ENCODE measurements at places on chromosomes 2 and 18.

- DNase-seq: no peak
Measured at GRCh38 chr2:196742685-196743084, 56.8 kb downstream of the GTF3C3 start.

DNA sequence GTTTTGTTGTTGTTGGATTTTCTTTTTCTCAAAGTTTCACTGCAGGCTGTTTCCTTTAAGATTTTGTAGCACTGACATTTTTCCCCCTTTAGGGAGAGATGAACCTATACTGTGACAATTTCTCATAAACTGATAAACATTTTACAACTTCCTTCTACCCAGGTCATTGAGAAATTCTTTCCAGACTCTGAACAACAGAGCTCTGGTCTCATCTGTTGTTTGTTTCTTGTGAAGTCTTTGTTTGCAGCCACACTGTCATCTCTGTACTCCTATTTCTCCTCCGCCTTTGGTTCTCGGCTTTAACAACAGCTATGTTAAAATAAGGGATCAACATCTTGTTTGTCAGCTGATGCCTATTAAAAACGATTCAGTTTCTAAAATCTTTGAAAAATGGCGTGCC lies 167.6 kb downstream of the VWC2L start:
- DNase-seq: no peak

GRCh38 chr18:45938488-45938935 lies 28.6 kb downstream of the EPG5 start:
- DNase-seq: no peak

DNA sequence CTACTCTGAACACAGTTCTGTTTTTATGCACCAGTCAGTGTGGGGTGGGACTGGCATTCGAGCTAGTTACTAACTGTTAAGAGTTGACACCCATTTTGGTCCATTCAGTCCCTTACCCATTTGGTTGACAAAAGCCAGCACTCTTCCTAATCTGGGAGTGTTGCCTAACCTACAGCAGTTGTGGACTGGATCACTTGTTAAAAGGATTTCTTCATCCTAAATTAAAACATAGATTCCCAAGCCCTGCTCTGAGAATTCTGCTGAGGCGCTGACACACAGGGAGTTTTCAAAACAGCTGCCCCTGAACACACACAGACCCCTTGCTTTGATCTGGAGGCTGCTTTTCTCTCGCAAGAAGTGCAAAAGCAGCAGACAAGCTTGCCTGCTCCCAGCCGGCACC lies 6.4 kb downstream of the TIMM21 start:
- DNase-seq: no peak

DNA sequence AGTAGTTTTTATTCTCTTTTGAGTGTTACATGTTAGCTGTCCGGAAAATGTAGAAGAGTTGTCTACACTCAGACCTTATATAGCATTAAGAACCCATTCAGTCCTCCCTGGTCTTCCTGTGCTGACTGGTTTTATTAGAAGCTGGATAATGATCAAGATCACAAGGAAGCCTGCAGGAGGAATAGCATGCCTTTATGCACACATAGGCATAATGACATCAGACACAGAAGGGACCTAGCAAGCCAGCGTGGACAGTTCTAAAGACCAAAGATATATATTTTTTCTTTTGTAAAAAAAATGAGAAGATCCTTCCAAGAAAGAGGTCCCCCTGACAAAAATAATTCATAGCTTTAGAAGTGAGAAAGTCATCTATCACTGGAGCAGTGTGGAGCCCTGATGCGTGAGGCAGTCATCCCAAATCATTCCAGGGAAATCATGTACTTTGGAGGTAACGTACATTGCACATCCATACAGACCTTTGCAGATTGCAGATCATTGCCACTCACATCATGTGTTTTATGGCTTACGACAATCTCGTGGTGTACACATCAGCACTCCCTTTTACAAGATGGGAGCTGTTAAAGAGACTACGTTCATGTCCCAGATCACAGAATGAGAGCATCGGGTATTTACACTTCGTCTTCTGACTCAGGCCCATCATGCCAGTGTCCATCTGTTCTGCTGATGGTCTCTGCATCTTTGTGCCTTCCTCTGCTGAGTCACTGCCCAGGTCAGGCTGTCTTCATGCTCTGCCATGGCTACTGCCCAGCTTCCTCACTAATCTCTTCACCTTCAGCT lies 334.0 kb downstream of the SOCS6 start:
- DNase-seq: no peak

DNA sequence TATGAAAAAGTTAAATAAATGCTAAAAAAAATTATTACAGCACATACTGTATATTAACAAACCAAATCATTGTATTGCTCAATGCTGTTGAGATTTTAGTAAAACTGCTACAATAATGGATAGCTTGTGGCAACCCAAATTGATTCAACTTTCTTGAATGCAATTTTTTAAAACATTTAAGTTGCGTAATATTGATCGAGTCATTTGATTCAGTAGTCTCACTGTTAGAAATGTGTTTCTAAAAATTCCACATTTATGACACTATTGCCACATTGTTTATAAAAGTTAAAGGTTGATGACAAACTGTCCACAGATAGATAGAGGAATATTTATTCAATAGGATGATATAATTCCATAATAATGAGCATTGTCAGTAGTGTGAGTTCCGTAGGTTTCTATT lies 640.7 kb upstream of the CRIM1 start:
- DNase-seq: no peak

GRCh38 chr2:44479127-44479887 lies 117.6 kb downstream of the CAMKMT start:
- DNase-seq: no peak

DNA sequence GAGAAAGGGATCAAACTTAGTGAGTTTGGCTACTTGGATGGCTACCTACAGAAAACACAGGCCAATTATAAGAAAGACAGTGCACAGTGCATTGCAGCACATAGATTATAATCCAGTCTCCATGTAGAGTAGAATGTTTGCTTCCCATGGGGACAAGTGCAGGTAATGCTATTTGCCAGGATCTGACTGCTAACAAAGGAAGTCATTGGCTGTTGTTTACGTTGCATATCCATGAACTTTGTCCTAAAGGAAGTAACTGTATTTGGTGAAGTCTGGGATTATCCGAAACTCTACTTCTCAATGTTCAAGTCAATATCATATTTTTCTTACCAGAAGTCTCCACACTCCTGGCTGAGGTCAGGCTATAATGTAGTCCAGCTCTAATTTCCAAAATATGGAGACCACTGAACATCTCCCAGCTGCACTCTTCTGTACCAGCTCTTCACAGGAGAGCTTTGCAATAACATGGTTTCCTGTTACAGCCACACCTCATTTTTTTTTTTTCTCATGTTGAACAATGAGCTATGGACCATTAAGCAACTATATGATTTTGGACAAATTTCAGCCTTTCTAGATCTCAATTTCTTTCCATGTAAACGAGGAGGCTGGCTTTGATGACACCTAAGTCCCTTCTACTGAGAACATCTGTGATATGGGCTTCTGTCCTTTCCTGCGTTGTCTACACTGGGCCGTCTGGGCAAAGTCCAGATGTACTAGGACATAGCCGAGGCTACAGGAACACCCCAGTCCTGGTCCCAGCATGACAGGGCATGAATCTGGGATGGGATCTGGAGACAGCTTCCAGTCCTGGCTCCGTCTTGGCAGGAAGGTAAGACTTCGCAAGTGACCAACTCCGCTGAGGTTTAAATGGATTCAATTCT lies 154.8 kb downstream of the LAMA1 start:
- no peak for DNase-seq

- no peak for DNase-seq
Measured at GRCh38 chr2:39093218-39093898, 27.5 kb downstream of the SOS1 start.

GRCh38 chr2:1976728-1977416 lies 232.6 kb upstream of the PXDN start:
- DNase-seq: no peak

GRCh38 chr2:209383212-209383611 lies 40.6 kb upstream of the MAP2 start:
- DNase-seq: no peak

DNA sequence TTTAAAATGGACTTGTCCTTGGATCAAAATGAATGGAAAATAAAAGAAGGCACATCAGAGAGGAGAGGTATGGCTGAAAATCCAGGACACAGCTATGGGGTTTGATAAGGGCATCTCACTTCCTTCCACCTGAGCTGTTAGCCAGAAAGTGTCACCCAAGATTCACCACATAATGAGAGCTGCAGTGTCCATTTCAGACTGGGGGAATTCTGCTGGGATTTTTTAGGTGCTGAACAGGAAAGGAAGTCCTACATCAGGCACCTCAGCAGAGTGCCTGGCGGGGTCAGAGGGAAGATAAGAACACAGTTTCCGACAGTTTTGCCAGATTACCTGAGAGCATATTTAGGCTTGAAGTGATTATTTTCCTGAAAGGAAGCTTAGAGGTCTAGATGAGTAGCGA lies 187.6 kb upstream of the HNMT start:
- DNase-seq: no peak

GRCh38 chr2:181596556-181596955 lies 60.3 kb downstream of the CERKL start:
- no peak for DNase-seq

DNA sequence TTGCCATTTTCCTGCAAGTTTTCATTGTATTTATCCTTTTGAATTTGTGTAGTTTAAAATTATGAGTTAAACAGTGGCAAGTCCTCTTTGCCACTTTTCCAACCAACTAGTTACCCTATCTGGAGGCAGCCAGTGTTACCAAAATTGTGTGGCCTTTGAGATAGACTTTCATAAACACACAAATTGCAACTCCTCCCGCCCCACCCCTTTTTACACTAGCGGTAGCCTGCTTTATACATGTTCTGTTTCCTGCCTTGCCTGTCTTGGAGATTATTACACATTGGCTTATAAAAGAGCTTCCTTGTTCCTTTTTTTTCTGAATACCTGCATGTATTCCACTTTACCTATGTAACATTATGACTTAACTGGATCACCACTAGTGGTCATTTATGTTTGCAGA lies 56.5 kb downstream of the RPIA start:
- no peak for DNase-seq

DNA sequence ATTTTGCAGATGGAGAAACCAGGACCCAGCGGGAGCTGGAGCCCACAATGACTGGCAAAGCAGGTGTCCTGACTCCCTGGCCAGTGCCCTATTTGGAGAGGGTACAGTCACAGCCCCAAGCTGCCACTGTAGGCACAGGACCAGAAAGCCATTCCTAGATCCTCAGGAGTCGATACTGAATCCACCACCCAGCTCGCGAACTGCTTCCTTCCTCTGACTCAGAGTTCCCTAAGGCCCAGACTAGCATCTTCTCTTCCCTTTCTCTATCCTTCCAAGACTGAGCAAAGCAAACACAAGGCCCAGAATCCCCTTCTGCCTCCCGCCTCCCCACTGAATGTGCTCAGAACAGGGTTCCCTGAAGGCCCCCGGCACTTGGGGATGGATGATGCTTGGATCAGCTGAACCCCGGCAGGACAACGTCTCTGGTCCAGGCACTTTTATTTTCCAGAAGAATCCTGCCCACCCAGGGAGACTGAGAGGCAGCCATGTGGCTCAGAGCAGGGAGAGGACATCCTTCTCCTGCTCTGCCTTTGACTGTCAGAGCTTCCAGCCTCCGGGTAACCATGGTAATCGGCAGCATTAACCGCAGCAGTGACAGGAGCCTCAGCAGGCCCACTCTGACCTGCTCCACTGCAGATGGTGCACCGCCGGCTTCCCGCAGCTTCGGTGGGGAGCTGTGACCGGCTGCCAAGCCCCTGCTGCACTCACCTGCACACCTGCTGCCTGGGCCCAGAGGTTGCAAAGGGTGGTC lies 34.8 kb upstream of the KLHL29 start:
- DNase-seq: no peak

- DNase-seq: no peak
Measured at GRCh38 chr2:192072261-192072660, 122.5 kb downstream of the TMEFF2 start.

DNA sequence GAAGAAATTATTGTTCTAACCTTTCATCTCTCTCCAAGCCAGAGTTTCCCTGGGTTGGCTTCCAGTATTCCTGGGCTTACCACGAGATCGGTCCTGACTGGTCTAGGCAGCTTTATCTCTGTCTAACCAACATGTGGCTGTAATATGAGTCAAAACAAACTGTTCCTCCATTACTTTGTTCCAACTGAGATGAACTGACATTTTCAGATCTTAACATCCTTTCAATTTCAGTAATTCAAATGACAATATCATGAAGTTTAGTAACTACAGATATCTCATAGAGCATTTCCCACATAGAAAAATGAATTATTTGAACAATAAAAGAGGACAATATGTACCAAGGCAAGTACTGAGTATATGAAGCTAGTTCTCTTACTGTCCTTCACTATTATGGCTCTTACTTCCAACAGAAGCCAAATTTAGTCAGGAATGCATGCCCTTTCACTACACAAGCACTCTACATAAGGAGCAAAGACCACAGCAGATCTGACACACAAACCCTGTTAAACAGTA lies 15.5 kb downstream of the SLC25A12 start:
- DNase-seq: no peak

All from stimulated activated CD4-positive, alpha-beta T cell treated with anti-CD3 and anti-CD28 coated beads, TNF-alpha, amount 100 ng/mL, for 48 hours (primary cell).